ENCODE measurements at places on chromosomes 1 and 21.

- DNase-seq = no peak
These were observed 133.8 kb upstream of the KIAA1614 start for GRCh38 chr1:180778782-180779398.

DNA sequence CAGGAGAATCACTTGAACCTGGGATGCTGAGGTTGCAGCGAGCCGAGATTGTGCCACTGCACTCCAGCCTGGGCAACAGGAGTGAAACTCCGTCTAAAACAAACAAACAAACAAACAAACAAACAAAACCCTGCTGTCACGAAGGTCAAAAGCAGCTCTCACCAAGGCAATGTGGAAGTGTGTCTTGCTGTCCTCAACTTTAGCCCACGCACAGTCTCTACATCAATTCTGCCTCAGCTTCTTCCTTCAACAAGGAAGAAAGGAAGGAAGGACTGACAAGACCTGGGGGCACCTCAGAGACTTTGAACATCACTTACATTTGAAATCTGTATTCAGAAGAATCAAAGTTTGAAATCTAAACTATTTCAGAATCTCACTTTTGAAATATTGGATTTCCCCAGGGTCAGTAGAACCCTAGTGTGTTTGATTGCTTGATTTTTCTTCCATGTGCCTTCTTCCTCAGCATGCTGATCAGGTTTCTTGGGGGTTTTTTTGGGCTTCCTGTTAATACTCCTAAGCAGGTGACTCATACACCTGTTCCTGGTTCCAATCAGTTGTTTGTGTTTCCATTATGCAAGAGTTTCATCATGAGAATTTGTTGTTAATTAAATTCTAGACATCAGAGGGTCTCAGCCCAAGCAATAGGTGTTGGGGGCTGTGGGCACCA is 6.5 kb upstream of the CSTB start:
- no peak for DNase-seq

- no peak for DNase-seq
These were observed 84.2 kb downstream of the RYR2 start for GRCh38 chr1:237126180-237126579.

DNA sequence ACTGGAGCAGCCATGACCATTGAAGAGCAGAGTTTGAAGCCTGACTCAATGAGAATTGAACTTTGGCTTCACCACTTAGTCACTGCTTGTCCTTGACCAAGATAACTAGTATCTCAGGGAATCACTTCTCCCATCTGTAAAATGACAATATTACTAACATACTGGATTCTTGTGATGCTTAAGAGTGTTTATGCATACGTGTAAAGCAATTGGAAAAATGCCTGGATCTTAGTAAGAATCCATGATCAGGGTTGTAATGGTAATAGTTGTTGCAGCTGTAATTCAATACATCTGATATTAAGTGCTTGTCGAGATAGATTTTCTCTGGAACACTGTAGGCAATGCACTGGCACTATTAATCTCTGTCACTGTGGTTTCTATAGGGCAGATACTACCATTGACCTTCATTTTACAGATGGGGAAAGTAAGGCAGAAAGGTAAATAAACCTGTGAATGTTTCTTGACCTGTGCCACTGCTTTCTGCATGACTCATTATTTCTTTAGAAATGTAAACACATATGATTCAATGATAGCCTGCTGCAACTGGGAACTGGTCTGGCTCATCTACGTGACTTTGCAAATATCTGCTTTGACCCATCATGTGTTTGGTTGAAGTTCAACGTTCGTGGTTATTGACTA is 662.5 kb downstream of the PLA2G4A start:
- peak; percentile 36 for DNase-seq

DNA sequence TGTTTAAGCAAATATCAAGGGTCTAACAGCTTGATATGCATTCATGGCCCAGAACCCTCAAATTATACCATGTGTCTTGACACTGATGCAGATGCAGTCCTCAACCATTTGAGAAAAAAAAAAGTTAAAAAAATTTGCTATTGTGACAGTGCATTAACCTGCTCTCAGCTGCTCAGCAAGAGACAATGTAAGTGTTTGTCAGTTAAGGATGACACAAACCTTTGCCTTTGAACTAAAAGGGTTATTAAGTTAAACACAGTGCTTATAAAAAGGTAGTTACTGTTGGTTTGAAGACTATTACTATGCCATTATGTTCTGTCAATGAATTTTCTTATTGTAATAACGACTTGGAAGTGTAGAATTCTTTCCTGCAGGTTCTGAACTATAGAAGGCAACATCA is 655.6 kb upstream of the NEGR1 start:
- DNase-seq = no peak

DNA sequence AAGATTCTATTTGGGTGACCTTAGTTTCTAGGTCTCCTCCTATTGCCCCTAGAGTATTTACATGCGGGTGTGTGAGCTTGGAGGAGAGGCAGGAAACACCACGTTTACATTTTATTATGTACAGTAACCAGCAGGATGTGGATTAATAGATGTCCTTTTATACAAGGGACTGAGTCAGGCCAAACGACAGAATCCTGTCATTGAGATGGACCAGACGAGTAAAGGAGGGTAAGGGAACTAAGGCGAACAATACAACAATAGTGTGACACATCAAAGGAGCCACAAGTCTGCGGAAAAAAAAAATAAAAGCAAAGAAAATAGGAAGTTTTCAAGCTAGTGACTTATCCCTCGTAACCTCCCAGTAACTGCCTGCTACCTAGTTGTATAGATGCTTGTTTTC is 151.1 kb downstream of the GABPA start:
- DNase-seq = no peak

DNA sequence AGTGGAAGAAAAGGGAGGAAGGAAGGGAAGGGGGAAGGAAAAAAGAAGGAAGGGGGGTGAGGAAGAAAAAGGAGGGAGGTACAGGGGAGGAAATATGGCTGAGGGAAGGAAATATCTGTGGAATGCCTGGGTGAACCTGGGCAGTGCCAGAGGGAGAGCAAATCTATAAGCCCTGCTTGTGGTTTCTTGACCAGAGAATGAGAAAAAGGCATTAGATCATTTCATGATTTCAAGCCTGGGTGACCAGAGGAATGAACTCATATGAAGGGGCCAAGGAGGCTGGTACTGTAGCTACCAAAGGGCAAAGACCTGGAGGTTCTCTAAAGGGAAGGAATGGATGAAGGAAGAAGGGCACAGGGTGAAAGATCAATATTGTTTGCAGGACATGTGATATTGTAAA is 31.4 kb downstream of the GNG12 start:
- no peak for DNase-seq

Data from DMS 273 treated with DMSO at 0.1 percent for 48 hours (cell line).